HCT116 (cell line): ENCODE measurements at places on chromosomes 1 and 21. TPM values are rescaled to one million over a fixed set of nuclear protein-coding genes. Genes with fewer than 3 reads are reported as not detected.

DNA sequence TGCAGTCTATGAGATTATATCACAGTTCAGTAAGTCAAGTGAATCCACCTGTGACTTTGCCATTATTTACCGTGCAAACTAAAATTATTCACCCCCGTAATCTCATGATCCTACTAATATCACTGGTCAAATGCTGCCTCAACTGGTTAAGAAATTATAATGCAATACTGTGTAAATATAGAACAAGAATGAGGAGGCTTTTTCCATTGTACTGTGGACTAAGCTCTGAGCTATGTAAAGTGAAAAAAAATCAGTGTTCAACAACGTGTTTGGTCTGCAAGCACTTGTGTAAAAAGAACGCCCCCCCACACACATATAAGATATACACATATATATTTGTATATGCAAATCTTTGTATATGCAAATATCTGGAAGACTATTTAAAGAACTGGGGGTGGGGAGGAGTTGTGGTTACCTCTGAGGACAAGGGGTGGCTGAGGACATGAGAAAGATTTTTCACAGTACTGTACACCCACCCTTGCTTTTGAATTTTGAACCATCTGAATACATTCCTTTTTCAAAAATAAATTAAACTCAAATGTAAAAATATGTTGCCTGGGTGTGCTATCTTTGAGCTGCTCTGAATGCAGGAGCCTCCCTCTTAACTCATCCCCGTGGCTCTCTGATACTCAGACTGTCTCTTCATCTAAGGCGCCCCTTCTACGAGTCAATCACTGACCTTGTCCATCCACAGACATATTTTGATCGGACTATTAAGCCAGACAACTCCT lies 57.0 kb downstream of the PTP4A2 start:
- H3K4me3 ChIP-seq: no peak overlapping the region
- DNase-seq: no peak
- H3K27me3 ChIP-seq: no peaks in the 10 kb centered on the region
- H3K4me1 ChIP-seq: no peaks in the 10 kb centered on the region
- no peak overlapping the region for H3K27ac ChIP-seq

DNA sequence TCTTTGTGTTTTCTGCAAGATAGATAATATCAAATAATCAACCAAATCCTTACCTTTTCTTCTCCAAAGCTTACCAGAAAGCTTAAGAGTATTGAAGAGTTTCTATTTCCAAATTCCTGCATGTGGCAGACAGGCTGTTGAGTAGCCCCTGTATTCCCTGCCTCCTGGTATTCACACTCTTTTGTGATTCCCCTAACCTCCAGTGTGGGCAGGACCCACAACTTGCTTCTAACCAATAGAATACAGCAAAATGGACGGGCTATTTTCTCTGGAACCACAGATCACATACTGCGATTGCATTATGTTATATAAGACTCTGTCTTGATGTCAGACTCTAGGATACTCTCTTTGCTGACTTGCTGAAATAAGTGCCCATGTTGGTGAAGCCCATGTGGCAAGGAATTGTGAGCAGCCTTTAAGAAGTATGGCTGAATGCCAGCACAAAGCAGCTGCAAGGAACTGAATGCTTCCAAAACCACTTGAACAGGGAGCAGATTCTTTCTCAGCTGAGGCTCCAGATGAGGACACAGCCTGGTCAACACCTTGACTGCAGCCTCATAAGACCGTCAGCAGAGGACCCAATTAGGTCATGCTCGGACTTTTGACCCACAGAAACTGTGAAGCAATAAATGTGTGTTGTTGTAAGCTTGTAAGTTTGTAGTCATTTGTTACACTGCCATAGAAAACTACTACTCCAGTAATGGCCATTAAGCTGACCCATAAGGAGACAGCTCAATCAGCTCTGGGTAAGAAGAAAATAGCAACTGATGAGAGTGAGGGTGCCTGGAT lies 47.9 kb upstream of the PLXNA2 start:
- H3K36me3 ChIP-seq: no peaks in the 10 kb centered on the region
- no peaks in the 10 kb centered on the region for H3K4me1 ChIP-seq
- H3K4me3 ChIP-seq: no peak overlapping the region
- peaks cover 57% of the 10 kb centered on the region for H3K27me3 ChIP-seq
- DNase-seq: no peak

DNA sequence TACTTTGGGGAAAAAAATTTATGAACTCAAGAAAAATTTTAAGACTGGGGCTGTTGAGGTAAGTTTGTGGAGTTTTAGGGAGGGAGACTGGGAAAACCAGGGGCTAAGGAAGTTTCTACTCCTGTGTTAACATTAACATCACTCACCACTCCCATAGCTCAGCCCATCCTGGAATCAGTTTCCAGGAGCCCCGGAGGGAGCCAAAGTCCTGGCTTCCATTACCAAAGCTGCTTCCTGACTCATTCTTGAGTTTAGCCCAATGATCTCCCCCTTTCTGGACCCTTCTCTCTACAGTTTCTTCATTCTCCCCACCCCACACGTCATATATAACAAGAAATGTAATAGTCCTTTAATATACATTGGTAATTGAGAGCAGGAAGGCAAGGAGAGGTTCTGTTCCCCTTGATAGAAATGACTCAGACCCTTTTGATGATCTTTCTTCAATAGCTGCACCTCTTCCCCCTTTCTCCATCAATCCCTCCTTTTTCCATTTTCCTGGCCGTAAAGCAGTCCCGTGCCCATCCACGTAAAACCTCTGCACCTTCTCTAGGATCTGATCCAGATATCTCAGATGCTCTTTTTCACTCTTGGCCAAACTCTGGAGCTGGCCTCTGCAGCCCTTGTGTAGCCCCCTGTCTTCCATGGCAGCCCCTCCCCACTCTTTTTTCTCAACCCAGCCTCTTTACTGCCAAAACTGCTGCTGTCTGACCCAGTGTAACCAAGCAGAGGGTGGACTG lies 4.6 kb upstream of the PIAS3 start:
- H3K4me3 ChIP-seq: no peak overlapping the region
- H3K27ac ChIP-seq: no peak overlapping the region

GRCh38 chr1:24151175-24151533 lies 8.2 kb upstream of the IL22RA1 start:
- peaks cover 21% of the 10 kb centered on the region for H3K4me1 ChIP-seq
- H3K36me3 ChIP-seq: no peaks in the 10 kb centered on the region
- no peaks in the 10 kb centered on the region for H3K27me3 ChIP-seq
- H3K4me3 ChIP-seq: no peak overlapping the region
- DNase-seq: no peak

Gene CYP4Z1
- total RNA-seq: not detected

Gene PRELP
- total RNA-seq: 0.10 TPM

Gene MPZ
- total RNA-seq: 3.6 TPM

Gene CFH
- total RNA-seq: 0.57 TPM
